ENCODE measurements at places on chromosomes 3 and 15.

GRCh38 chr3:192795021-192795420 is 67.7 kb upstream of the FGF12 start:
- no peak for DNase-seq

DNA sequence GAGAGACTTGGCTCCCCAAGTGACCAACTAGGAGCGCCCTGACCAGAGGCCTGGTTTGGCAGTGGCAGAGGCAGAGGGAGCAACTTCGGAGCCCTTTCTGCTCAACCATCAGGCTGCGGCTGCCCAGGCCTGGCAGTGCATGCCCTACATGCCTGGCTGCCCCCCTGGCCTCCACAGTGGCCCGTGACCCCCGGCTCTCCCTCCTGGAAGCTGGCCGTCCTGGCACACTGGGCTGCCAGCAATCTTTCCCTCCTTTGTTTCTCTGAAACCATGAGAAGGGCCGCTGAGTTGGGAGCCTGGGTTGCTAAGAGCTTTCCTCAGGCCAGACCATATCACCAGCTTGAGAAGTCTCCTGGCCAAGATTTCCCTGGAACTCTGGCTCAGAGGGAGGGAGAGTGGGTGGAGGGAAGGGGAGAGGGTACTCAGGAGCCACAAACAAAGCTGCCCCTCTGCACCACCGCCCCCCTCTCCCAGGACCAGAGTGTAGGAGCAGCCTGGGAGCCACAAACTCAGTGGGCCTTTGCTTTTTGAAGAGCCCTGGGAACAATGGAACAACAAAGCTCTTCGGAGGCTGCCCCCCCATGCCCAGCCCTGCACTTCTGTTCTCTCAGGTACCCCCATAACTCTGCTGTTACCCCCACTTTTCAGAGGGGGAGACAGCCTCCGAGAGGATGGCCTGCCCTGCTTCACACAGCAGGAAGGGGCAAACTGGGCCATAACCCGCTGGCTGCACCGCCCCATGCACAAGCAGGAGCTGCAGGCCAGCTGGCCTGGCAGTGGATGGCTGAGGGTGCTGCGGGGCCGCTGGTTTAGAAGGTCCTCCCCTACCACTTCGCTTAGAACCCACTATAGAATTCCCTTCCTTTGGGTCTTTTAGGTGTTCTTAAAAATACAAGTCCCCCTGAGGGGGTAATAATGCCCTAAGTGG is 11.3 kb downstream of the CORO2B start:
- DNase-seq, result no peak

DNA sequence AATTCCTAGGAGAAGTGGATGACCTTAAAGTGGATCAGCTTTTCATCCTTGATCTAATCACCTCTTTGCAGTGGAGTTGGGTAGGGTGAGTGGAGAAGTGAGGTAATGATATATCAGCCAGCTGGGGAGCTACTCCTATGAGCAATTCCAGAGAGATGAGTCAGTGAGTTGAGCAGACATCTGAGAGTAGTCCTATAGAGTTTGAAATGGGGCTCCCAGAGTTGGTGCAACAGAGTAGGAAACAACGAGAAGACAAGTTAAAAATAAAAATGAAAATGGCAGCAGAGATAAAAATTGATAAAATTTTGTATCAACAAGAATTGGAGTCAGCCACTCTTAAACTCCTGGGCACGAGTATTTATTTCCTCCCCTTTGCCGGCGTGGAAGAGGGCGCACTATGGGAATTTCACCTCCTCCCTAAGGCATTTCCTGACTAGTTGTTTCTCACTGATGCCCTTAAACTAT is 150.8 kb upstream of the DPH6 start:
- no peak for DNase-seq

DNA sequence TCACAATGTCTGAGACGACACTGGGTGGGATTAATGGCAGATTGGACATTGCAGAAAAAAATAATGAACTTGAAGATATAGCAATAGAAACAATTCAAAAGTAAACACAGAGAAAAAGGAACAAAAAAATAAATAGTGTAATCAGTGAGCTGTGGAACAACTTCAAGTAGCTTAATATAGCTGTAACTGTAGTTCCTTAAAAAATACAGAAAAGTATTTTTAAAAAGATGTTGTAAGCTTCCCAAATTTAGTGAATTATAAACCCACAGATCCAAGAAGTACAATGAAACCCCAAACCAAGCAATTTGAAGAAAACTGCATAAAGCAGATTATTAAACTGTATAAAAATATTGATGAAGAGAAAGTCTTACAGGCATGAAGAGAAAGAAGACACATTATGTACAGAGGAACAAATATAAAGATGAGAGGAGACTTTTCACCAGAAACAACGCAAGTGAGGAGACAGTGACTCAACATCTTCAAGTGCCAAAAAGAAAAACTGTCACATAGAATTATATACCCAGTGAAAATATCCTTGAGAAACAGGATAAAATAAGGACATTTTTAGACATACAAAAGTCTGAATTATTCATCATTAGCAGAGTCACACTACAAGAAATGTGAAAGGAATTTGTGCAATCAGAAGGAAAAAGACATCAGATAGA is 176.4 kb downstream of the NFKBIZ start:
- DNase-seq, result no peak

GRCh38 chr3:100151024-100151707 is 36.9 kb upstream of the FILIP1L start:
- no peak for DNase-seq

DNA sequence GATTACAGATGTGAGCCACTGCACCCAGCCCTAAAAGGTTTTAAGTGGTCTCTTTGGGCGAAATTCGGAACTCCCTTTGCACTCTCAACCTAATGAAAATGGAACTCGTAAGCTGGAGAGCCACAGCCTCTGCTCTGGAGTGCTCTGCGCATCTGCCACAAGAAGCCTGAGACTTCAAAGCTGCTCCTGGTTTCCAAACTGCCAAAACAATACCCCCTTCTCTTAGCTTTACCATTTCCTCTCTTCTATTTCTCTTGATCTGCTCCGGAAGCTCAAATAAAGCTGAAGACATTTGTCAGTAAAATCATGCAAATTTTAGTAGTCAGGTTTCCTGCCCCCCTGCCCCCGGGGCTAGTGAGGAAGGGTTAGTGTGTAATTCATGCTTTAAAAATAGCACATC is 312.7 kb downstream of the MFSD1 start:
- DNase-seq, result no peak

GRCh38 chr3:67529337-67529736 is 125.1 kb downstream of the SUCLG2 start:
- no peak for DNase-seq

DNA sequence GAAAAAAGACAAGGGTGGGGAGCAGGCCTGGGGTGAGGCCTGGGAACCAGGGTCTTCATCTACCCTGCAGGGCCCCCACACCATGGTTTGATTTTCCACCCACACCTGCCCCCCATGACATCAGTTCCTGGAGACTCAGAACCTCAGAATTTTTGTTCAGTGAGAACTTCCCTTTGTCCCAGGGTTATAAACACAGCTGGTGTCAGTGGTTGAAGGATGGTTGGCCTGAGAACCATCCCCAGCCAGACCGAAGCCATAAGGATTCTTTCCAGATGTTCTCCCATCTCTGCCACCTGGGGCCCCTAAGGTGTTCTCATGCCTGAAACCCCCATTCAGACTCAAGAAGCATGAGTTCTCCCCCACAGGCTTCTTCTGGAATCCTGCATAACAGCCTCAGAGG is 16.6 kb downstream of the CCDC33 start:
- DNase-seq, result no peak

- no peak for DNase-seq
These were observed 8.3 kb upstream of the PLCH1 start for GRCh38 chr3:155753038-155753639.

DNA sequence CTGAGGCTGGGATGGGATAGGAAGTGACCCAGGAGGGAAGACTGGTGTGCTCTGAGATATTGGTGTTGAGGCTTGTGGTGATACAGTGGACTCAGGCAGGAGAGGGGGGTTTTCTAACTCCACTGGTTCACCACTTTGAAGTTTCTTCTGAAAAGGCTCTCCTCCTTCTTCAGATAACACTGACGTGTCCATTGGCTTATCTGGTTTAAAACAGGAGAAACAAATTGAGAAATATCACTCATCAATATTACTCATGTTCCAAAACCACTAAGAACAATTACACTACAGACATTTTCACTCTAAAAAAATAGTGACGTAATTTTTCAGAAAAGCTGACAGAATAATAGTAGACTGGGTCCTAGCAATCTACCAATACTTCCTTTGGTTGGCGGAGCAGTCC is 23.1 kb downstream of the TP53BP1 start:
- DNase-seq, result no peak

- no peak for DNase-seq
These were observed 393.3 kb upstream of the WNT5A start for GRCh38 chr3:55880357-55880756.

GRCh38 chr3:151550025-151550618 is 89.3 kb upstream of the IGSF10 start:
- no peak for DNase-seq

- no peak for DNase-seq
These were observed 34.5 kb downstream of the ZFAND6 start for GRCh38 chr15:80093854-80094418.

DNA sequence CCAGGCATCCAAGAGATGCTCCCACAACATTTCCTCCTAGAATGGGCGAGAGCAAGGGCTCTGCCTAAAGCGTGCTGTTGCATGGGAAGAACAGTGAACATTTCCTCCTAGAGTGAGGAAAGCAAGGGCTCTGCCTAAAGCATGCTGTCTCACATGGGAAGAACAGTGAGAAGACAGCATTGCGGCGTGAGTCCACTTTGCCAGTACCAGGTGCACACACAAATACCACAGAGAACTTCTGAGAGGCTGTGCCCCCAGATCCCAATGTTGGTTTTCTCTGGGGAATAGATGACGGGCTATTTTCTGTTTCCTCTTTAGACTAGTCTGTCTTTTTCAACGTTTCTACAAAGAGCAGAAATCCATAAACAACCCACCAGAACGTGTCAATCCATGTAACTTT is 142.9 kb downstream of the LRRK1 start:
- no peak for DNase-seq

DNA sequence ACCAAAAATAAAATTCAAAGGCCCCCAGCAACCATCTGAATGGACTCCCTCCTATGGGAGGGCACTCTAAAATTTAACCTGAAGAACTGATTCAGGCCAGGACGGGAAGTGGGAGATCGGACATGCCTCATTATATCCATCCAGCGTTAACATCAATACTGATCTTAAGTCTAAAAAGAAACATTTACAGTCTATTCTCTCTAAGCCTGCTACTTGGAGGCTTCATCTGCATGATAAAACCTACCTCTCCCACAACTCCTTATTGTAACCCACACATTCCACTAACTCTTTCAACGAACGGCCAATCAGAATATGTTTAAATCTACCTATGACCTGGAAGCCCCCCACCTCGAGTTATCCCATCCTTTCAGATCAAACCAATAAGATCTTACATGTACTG is 68.4 kb downstream of the HERC1 start:
- no peak for DNase-seq

- DNase-seq, result no peak
These were observed 293.7 kb downstream of the EPHA6 start for GRCh38 chr3:97108136-97108535.

- no peak for DNase-seq
These were observed 513 bp downstream of the SS18L2 start for GRCh38 chr3:42590989-42591756.

DNA sequence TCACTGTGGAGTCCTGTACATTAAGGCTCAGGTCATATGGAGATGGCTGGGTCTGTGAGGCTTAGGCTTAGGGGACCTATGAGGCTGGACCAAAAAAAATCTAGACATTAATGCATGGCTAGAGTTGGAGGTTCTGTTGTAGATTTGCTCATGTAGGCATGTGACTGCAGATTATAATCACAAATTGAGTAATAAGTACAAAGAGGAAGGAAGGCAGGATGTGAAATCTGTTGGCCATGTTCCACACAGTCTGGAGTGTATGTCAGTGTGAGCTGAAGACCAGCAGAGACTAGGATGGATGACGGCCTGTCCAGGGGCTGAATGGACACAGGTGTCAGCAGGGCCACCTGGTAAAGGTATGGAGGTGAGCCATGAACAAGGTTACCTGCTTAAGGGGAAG is at the start of gene ST3GAL6:
Gene ST3GAL6 (plus strand): TSS at position 265 of the 400 bp plus-strand sequence. CDS start 5,101 bp downstream, outside the sequence.
- DNase-seq, result no peak

DNA sequence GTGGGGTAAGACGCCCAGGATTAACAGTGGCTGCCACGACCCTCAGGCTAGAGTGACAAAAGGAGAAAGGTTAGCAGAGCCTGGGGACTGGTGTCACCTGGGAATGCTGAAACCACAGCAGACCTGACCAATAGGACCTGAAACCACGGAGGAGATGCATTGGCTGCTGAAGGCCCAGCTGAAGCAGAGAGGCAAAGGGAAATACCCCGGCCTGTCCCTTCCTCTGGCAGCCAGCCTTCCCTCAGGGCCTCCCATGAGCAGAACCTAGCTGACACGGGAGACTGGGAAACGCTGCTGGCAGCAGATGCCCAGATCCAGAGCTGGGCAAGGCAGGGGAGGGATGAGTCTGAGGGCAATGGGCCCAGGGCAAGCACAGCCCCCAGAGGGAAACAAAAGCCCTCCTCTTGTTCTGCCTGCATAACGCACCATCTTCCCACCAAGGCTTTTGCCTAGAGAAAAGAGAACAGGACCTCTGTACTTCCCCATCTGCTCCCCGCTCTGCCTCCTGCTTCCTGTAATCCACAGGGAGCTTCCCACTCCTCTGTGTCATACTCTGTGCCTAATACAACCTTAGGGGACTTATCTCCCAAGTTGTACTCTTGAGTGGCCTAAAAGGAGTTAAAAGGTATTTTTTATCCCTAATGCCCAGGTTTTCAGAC is 216.2 kb downstream of the ABHD5 start:
- DNase-seq, result no peak

DNA sequence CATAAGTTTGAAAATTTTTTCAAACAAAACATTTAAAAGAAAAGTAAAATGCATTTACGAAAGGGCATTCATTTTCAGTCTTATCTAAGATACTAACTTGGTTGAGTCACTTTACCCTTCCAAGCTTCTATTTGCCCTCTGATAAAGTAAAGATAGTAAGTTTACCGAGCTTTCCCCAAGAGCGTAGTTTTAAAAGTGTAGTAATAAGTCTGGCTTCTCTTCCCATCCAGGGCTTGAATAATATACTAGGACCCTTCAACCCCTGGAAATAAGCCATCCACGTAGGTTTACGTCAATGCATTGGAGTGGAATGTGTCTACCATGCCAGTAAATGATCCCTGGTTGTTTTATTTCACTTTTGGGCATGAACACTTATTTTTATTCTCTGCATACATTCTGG is 608.3 kb downstream of the NTRK3 start:
- DNase-seq, result no peak

- no peak for DNase-seq
These were observed 54.4 kb downstream of the EOMES start for GRCh38 chr3:27667751-27668150.

Measured in activated CD8-positive, alpha-beta memory T cell treated with anti-CD3 and anti-CD28 coated beads for 1 hour (primary cell).